Effector memory CD8-positive, alpha-beta T cell (primary cell): ENCODE measurements at places on chromosomes 11 and 22.

- no peak for DNase-seq
These were observed 20.3 kb downstream of the TEF start for GRCh38 chr22:41401781-41402648.

DNA sequence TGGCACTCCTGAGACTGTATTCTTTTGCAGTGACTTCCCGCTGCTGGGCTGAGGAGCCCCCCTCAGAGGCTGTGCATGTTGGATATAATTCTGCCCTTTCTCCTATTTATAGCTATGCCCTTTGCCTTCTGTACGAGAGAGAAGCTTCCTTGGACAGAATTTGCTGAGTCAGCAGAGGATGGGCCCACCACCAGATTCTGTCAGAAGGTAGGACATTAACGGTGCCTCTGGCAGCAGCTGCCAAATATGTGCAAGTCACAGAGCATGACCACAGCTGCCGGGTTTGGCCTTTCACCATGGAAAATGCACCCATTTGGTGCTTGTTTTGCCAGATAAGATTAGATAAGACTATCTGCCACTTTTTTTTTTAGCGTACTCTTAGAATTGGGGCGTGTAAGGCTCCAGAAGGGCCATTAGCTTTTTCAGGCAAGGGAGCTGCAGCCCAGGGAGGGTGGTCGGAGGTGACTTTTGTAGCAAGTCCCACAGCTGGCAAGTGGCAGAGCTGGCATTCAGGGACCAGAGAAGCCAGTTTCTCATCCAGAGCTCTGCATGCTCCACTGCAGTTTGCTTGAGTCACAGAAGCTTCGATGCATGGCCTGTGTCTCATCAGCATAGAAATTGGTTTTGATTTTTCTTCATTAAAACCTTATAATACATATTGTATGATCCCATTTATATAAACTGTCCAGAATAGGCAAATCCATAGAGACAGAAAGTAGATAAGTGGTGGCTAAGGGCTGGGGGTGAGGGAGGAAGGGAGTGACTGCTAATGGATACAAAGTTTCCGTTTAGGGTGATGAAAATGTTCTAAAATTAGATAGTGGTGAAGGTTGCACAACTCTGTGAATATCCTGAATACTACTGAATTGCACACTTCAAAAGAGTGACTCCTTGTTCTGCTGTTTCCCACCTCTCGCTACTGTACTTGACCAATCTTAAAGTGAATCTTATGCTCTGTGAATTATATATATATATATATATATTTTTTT is 15.8 kb downstream of the UPB1 start:
- DNase-seq: no peak

- no peak for DNase-seq
These were observed 121.5 kb downstream of the CCDC34 start for GRCh38 chr11:27241311-27242122.

GRCh38 chr11:19659529-19659928 is 53.1 kb upstream of the NAV2 start:
- DNase-seq: no peak
